ENCODE measurements at places on chromosomes 13 and 19.

DNA sequence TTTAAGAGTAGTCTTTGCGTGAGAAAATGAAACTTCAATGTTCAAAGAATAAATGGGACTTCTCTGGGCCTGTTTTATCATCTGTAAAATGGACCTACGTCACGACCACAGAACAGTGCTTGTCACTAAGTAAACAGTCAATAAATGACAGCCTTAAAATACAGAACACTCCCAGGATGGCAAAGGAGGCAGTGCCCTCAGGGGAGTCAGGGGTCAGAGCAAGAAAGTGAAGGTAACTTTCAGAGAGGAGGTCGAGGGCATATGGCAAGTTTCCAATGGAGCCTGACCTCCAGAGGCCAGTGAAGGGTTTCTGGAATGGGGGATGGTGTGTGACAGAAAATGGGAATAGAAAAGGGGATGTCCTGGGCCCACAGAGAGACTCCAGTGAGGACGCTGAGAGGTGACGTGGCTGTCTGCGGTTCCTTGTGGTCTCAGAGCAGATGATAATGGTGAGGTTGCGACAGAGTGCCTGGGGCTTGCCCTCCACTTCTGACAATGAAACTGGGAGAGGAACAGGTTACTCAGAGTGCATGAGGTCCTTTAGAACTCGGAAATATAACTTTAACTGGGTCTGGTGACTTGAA lies 91.8 kb downstream of the UBL3 start:
- DNase-seq, result no peak

GRCh38 chr19:18418029-18418482 lies 1.1 kb upstream of the SSBP4 start:
- no peak for DNase-seq

GRCh38 chr13:45196622-45197021 lies 4.2 kb downstream of the KCTD4 start:
- peak; percentile 73 for DNase-seq

DNA sequence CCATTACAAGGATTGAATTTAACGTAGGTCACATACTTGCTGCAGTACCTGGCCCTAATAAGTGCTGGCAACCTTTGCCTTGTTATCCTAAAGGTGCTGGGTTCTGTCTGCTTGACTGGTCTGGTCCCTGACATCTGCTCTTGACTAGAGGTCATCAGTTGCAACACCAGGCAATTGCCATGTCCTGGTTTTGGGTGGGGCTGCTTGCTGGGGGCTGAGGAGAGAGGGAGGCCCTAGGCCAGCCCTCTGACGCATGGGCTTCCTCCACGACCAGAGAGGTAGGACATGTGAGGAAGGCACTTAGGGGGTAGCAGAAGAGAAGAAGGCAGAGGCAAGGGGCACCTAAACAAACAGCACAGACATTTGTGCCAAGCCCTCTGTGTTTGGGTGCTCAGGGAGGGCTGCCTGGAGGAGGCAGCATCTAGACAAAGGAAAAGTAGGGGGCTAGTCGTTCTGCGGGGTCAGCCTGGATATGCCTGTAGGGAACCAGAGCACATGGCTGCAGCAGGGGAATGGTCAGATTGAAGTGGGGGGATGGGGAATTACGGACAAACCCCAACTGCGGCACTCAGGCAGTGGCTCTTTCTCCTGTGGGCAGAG lies 21.7 kb downstream of the VSTM2B start:
- DNase-seq, result no peak

- DNase-seq, result no peak
These were observed 179.0 kb downstream of the NUFIP1 start for GRCh38 chr13:44810061-44810840.

- DNase-seq, result no peak
These were observed 288.1 kb downstream of the MTUS2 start for GRCh38 chr13:29108068-29108786.

DNA sequence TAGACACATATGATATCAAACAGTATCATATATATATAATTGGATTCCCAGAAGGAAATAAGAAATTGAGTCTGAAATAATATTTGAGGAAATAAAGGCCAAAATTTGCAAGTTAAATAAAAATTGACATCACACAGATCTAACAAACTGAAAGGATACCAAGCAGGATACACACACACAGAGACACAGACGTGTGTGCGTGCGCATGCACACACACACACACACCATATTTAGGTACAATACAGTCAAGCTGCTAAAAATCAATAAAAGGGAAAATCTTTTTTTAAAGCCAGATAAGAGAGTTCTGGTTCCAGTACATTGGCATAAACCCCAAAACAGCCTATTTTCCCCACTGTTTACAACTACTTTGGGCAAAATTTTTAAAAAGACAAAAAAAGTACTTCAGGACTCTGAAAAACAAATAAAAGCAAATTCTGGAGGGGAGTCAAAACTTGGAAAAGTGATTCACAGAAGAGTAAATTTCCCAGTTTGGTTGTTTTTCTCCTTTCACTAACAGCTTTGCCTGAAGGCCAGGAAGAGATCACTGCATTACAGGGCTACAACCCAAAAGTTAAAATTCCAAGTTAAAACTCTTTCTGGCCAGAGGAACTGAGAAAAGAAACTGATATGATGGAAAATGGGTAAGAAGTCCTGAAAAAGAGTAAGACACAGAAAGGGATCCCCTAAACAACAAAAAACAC lies 16.2 kb downstream of the MYCBP2 start:
- DNase-seq, result no peak

- DNase-seq, result no peak
These were observed 18.5 kb upstream of the LPAR6 start for GRCh38 chr13:48431431-48431830.

DNA sequence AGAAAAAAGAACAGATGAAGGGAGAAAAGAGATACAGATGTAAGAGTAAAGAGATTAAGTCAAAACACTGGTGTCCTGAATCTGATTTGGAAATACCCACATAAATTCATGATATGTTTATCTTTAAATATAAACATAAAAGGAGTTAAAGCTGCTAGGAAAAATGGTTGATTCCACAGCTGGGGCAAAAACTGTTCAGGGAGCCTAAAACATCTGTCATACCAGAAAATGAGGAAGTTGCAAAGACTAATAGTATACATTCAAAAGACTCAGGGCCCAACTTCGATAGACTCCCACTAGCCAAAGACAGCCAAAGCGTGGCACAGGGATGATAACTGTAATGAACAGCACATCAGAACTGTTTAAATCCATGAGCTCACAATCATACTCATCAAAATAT lies 62.0 kb downstream of the ABCC4 start:
- DNase-seq, result no peak

DNA sequence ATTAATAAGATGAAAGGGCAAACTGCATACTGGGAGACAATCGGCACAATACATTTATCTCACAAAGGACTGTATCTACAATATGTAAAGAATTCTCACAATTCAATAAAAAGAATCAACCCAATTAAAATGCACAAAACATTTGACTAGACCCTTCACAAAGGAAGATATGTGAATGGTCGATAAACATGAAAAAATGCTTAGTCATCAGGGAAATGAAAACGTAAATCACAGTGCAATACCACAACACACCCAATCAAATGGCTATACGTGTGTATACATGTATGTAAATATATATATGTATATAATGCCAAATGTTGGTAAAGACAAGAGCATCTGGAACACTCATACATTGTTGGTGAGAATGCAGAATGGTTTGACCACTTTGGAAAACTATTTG lies 21.9 kb upstream of the RFC3 start:
- DNase-seq, result no peak

Data from NCI-H226 (cell line).